SK-N-SH (cell line): ENCODE measurements at places on chromosomes 5 and 9. TPM values are rescaled to one million over a fixed set of nuclear protein-coding genes. Genes with fewer than 3 reads are reported as not detected.

- H3K36me3 ChIP-seq = no peaks in the 10 kb centered on the region
- no peaks in the 10 kb centered on the region for H3K27me3 ChIP-seq
- no peak overlapping the region for H3K4me3 ChIP-seq
Observed at GRCh38 chr9:80691229-80691628, 998.1 kb downstream of the TLE1 start.

DNA sequence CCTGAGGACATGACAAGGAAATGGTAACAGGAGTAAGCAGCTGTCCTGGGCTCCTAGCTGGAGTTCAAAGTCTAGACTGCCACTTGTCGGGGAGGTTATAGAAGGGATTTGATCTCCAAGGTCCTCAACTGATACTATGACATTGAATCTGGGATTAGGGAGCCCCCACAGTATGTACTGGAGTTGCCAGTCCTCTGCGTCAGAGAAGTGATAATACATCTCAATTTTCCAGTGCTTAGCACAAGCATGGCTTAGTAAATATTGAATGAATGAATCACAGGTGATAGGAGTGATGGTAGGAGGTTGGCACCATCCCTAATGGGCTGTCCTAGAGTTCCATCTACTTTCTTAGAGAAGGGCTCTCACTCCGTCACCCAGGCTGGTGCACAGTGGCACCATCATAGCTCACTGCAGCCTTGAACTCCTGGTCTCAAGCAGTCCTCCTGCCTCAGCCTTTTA lies 6.2 kb upstream of the TPM2 start:
- H3K27ac ChIP-seq = no peak overlapping the region
- peaks cover 49% of the 10 kb centered on the region for H3K36me3 ChIP-seq
- no peak for DNase-seq

DNA sequence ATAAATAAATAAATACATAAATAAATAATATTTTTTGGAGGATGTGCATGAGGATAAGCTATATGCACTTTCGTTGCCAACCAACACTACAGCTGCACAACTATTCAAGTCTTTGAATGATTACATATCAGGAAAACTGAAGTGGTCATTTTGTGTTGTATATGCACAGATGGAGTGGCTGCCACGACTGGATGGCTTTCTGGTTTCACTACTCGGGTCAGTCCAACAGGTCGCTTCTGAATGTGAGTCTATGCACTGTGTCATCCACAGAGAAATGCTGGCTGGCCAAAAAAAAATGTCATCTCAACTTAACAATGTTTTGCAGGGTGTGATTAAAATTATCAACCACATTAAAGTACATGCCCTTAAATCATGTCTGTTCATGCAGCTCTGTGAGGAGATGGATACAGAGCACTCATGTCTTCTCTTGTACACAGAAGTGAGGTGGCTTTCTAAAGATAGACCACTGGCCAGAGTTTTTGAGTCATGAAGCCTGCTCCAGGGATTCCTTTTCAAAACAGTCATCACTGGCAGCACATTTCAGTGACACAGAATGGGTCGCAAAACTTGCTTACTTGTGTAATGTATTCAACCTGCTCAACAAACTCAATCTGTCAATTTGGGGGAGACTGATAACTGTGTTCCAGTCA lies 589.8 kb upstream of the CYLC2 start:
- H3K27ac ChIP-seq = no peak overlapping the region
- no peak for DNase-seq
- H3K4me3 ChIP-seq = no peak overlapping the region
- H3K27me3 ChIP-seq = no peaks in the 10 kb centered on the region

DNA sequence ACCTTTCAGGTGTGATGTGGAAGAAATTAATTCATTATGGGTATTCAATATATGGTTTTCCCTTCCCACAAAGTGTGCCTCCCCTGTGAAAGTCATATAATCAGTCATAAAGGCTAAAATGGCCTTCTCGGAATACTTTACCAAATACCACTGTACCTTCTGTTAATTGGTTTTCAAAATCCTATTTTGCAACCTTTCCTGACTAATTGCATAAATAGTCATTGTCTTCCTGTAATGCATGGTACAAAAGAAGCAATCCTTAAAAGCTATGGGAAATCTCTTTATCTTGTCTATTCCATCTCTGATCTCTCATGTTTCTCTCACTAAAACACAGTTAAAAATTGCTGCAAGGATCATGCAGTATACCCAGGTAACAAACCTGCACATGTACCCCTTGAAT lies 44.3 kb upstream of the UGCG start:
- H3K36me3 ChIP-seq = no peaks in the 10 kb centered on the region
- no peaks in the 10 kb centered on the region for H3K4me1 ChIP-seq
- H3K4me3 ChIP-seq = no peak overlapping the region
- no peak overlapping the region for H3K27ac ChIP-seq
- H3K27me3 ChIP-seq = no peaks in the 10 kb centered on the region

- H3K4me3 ChIP-seq = no peak overlapping the region
- no peaks in the 10 kb centered on the region for H3K27me3 ChIP-seq
- DNase-seq = no peak
- no peak overlapping the region for H3K27ac ChIP-seq
- no peaks in the 10 kb centered on the region for H3K4me1 ChIP-seq
Observed at GRCh38 chr5:82142928-82143577, 135.1 kb downstream of the RPS23 start.

DNA sequence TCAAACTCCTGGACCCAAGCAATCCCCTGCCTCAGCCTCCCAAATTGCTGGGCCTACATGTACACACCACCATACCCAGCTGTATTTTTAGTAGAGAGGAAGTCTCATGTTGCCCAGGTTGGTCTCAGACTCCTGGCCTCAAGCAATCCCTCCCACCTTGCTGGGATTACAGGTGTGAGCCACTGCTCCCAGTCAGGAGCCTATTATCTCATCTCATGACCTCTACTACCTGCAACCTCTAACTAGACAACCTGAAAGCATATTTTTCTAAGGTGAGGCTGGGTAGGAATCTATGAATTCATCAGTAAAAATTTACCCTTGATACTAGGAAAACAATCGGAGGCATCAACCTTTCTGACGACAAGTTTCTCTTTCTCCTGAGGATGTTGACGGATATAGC lies 10.0 kb downstream of the FAM13B start:
- H3K27me3 ChIP-seq = no peaks in the 10 kb centered on the region
- H3K4me3 ChIP-seq = no peak overlapping the region
- H3K4me1 ChIP-seq = no peaks in the 10 kb centered on the region; the same call in 1 of the 2 replicates
- DNase-seq = no peak
- H3K27ac ChIP-seq = no peak overlapping the region
- H3K36me3 ChIP-seq = peaks cover 18% of the 10 kb centered on the region

GRCh38 chr5:81408496-81408895 lies 14.6 kb upstream of the ACOT12 start:
- H3K27ac ChIP-seq = no peak overlapping the region
- no peaks in the 10 kb centered on the region for H3K4me1 ChIP-seq
- DNase-seq = no peak

GRCh38 chr5:91848453-91848852 lies 465.3 kb upstream of the ARRDC3 start:
- peak overlapping the region; percentile 79 for H3K27ac ChIP-seq
- H3K36me3 ChIP-seq = no peaks in the 10 kb centered on the region
- H3K4me1 ChIP-seq = peaks cover 16% of the 10 kb centered on the region
- DNase-seq = no peak
- H3K4me3 ChIP-seq = no peak overlapping the region
- H3K27me3 ChIP-seq = no peaks in the 10 kb centered on the region

DNA sequence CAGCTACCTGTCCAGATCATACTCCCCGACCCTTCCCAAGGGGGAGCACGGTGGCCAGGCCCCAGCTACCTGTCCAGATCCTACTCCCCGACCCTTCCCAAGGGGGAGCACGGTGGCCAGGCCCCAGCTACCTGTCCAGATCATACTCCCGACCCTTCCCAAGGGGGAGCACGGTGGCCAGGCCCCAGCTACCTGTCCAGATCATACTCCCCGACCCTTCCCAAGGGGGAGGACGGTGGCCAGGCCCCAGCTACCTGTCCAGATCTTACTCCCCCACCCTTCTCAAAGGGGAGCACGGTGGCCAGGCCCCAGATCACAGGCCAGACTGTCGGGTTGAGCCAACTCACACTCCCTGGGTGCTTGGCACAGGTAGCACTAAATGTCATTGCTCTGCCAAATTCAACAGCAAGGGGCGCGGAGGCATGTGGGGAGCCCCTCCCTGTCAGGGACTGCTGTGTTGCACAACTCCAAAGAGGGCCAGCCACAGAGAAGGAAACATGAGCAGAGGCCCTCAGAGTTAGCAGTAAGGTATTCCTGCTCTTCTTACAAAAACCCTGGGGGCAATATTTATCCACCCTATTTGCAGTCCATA lies 136.9 kb downstream of the OLFM1 start:
- H3K4me1 ChIP-seq = no peaks in the 10 kb centered on the region
- H3K36me3 ChIP-seq = no peaks in the 10 kb centered on the region
- no peak overlapping the region for H3K27ac ChIP-seq
- no peak for DNase-seq
- no peaks in the 10 kb centered on the region for H3K27me3 ChIP-seq

ZNF367 gene
- 1.5 TPM in 2 replicates for polyA plus RNA-seq

ACOT12 gene
- polyA plus RNA-seq = 0.07 and 0.19 TPM in 2 replicates

FSD1L gene
- polyA plus RNA-seq = 0.76 and 1.0 TPM in 2 replicates

ARL14EPL gene
- not detected in 2 replicates for polyA plus RNA-seq

LAMC3 gene
- polyA plus RNA-seq = 0.06 and 0.07 TPM in 2 replicates
